ENCODE measurements at places on chromosomes 1 and 21.

DNA sequence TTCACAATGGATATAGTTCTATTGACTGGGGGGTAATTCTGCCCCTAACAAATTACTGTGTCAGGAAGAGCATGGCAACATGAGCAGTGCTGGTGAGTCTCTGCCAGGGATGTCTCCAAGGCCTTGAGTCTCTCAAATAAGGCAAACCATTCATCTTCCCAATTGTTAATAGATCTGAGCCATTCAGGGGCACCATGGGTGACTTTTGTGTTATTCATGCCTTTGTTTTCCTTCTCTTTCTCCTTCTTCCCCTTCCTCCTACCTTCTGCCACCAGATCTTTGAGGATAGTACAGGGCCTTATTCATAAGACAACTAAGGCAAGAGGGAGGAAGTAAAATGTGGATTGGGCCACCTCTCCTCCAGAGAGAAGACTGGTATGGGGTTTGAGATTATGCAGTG is at the start of gene RGSL1:
Gene RGSL1, plus strand, starts transcription at position 60 of the 400 bp plus-strand sequence. Its CDS starts 20 bp downstream, at position 80.
- no peak for DNase-seq

DNA sequence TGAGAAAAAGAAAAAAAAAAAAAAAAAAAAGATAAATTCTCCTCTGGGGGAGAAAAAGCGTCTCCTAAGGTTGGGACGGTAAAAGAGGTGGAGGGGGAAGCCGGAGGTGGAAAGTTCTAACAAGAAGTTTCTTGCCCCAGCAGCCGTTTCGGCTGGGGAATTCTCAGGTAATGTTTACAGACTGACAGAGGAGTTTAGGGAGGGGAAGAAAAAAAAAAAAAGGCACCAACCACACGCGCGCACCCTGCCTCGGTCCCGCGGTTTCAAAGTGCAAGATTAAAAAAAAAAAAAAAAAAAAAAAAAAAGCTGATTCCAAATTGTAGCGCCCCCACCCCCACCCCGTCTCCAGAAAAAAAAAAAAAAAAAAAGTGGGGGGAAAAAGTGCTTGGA is 504 bp downstream of the DHRS3 start:
- no peak for DNase-seq

DNA sequence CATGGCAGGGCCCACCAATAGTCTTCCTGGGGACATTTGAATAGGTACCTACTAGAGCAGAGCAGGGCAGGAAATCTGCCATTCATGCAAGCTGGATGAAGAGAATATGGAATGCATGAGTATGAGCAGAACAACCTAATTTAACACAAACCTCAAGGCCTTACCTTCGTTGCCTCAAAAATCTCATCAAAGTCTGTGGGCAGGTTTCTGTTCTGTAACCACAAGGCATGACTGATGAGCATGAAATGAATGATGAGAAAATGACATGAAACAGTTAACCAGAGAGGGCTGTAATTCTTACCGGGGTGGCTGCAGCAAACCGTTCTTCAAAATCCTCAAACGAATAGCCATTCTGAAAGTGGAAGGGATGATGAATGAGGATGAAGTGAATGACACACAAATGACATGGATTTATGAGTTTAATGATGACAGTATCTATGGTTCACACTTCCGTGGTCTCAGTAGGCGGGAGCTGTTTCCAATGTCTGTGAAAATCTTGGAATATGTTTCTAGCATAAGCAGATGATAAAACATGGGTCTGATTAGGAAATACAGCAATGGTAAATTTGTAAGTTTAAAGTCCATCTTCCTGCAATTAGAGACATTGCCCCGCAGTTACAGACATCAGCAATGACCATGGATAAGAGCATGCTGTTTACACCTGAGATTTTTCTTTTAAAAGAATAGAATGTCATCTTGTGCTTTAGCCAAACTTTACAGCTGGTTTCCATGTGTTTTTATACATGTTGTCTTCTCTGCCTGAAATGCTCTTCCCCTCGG is 67.6 kb upstream of the C8B start:
- no peak for DNase-seq

DNA sequence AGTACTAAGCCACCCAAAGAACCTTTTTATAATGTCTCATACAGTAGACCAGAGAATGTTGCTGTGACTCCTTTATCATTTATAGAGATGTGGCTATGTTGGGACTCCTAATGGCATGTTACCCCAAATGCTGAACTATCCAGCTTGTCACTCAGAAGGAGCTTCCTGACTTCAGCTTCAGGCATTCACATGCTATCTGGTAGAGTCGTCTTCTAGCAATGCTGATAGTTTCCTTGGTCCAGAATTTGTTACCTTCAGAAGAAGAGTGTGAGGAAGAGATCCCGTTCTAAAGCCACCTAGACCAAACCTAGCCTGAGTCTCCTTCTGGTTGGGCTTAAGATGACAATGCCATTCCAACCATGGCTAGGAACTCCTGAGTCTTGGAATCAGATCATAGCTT is 68.1 kb downstream of the OLFML2B start:
- no peak for DNase-seq

DNA sequence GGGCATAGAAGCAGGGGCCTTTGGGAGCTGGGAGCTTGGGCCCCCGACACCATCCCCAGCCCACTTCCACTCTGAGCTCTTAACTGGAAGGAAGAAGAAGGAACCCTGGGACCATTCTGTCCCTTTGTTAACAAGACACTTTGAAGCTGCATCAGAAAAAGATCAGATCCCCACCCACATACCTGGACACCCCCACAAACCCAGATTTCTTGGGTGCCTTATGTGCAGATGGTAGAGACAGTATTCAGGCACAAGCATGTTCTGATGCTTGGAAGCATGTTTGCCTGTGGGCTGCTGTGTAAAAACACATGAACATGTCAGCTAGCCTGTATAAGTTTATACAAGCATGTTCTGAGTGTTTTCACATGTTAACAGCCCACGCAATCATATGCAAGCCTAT is 3.7 kb downstream of the DLGAP3 start:
- DNase-seq, result no peak
